ENCODE measurements at places on chromosomes 3 and 15.

GRCh38 chr3:49498239-49498638 is 28.2 kb downstream of the DAG1 start:
- no peak for DNase-seq

GRCh38 chr3:169269005-169269404 is 394.5 kb downstream of the MECOM start:
- no peak for DNase-seq

DNA sequence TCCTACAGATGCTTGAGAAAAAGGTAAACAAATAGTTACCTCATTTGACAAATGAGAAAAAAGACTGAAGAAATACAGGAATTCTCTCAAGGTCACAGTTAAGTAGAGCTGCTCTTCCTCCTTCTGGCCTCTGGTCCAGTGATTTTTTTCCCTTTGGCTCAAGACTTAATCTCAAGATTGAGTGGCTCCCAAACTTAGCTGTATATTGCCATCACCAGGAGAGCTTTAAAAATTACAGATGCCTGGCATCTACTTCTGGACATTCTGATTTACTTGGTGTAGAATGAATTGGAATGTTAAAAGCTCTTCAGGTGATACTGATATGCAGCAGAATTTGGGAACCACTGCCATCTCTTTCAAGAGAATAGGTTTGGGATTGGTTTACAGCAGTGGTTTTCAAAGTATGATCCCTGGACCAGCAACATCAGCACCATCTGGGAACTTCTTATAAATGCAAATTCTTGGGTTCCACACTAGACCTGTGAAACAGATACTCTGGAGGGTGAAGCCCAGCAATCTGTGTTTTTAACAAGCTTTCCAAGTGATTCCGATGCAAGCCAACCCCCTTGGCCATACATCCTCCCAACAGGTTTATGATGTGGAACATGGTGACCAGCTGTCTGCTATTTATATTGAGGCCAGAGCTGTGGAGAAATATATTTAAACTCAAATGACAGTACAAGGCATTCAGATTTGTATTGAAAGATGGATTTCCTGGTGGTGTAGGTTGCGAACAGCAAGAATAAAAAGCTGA is 333.0 kb upstream of the RARB start:
- DNase-seq: no peak

GRCh38 chr3:190362258-190362657 is 25.7 kb upstream of the CLDN16 start:
- DNase-seq: no peak

DNA sequence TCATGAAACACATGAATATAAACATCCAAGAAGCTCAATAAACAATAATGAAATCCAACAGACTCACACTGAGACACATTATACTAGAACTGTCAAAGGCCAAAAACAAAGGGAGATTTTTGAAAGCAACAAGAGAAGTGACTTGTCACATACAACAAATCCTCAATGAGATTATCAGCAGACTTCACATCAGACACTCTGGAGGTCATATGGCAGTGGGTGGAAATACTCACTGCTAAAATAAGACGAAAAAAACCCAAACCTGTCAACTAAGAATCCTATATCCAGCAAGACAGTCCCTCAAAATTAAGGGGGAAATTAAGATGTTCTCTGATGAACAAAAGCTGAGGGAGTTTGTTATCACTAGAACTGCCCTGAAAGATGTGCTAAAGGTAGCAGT is 125.4 kb upstream of the MELTF start:
- DNase-seq: no peak

- no peak for DNase-seq
Measured at GRCh38 chr15:60396560-60396957, 1.2 kb downstream of the ANXA2 start.

DNA sequence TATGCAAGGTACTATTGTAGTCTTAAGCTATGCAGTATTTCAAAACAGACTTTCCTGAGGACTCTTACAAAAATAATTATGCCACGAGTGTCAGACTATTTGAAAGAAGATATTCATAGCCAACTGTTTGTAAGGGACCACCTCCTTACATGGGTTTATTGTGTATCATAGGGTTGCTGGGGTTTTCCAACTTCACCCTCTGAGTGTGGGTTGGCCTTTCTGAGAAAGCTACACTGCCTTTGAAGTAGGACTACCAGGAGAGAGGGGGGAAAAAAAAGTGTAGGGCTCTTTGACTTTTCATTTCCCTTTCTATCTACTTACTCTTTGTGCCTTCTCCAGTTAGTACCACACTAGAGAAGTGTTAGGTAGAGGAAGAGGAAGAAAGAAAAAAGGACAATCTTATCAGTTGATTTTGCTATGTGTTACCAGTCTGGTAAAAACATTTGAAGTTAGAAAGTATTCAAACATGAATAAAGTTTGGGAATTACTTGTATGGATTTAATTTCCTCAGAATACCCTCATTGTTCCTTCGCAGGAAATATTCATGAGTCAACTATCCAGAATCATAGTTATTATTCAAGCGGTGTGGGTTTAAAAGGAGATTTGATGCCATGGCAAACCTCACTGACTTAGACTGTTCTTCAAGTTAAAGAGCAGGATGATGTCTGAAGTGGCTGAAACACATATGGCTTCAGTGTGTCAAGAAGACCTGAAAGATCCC is 329.3 kb upstream of the THBS1 start:
- no peak for DNase-seq

- no peak for DNase-seq
Measured at GRCh38 chr3:67937498-67938118, 283.2 kb upstream of the SUCLG2 start.

DNA sequence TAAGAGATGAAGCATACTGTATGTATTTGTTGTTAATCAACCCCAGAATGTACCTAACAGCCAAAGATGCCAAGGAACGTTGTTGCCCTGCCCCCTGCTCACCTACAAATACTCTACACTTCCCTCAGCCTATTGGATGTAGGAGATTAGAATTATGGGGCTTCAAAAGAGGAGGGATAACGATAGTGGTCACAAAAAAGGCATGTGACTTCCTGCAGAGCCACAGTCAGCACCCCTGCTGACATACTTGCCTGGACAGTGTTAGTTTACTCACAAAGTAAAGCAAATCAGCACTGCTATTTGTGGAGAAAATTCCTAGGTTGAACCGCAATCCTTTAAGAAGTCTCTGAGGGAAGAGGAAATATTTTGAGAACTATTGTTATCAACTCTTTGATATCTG is 37.9 kb downstream of the PARP15 start:
- DNase-seq: no peak

All from NCI-H345 (cell line).